Fibroblast of villous mesenchyme (primary cell): ENCODE measurements at places on chromosomes 16 and 17. TPM values are rescaled to one million over a fixed set of nuclear protein-coding genes. Genes with fewer than 3 reads are reported as not detected.

GRCh38 chr16:83701494-83701893 is 106.3 kb upstream of the HSBP1 start:
- DNase-seq, result peak; percentile 59

- peak; percentile 76 for DNase-seq
These were observed 612 bp downstream of the CISD3 start for GRCh38 chr17:38730526-38731379.

- DNase-seq, result no peak
These were observed 16.4 kb downstream of the RAD51D start for GRCh38 chr17:35103271-35103670.

The RNF167 gene
- total RNA-seq, result 26.4 and 34.5 TPM in 2 replicates

The RAMP2 gene
- total RNA-seq, result not detected in 2 replicates

DNA sequence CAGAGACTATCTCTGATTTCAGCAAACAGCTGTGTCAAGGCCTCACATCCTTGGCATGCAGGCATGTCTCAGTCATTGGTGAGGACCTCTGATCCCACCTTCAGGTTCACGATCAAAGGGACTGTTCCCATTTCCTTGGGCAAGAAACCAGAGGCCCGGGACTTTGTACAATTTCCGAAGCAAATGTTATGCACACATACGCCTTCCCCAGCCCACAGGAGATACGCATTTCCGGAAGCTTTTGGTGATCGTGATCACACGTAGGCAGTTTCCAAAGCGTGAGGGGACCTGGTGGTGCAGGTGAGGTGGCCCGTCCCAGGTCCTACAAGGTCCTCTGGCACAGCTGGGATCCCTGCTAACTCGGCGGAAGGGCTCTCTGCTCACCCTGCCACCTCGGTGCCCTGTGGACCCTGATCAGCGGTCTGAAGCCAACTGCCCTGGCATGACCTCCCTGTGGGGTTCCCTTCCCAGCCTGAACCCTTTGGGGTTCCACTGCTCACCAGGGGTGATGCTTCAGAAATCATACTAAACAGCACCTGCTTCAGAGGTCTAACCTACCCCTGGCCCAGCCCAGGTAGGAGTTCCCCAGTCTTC is 28.8 kb upstream of the KLHDC4 start:
- no peak for DNase-seq

The TBC1D3E gene
- 0.32 TPM in 1 of 2 replicates, not detected in the other for total RNA-seq

DNA sequence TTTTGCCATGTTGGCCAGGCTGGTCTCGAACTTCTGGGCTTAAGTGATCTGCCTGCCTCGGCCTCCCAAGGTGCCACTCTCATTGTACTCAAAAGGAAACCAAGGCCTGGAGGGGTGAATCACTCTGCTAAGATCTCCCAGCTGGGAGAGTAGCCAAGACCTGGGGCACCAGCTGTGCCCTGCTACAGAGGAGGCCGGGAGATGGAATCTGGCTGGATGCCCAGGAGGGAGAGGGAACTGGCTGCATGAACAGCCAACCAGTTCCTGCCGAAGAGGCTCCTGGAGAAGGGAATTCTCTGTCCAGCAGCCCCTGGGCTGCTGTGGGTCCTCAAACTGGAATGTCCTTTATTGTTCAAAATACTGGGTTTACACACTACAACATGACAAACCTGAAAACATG is 238.7 kb upstream of the CIBAR2 start:
- DNase-seq, result peak; percentile 98

GRCh38 chr17:82272495-82273326 is 789 bp downstream of the CSNK1D start:
- DNase-seq, result peak; percentile 19

The CA7 gene
- not detected in 2 replicates for total RNA-seq

GRCh38 chr16:87303431-87303930 is 13.7 kb downstream of the C16orf95 start:
- DNase-seq, result no peak

The EVI2B gene
- under 0.01 TPM in 2 replicates for total RNA-seq

- no peak for DNase-seq
These were observed 205.6 kb downstream of the RPTOR start for GRCh38 chr17:80750263-80750662.

The PRR15L gene
- total RNA-seq, result not detected in 2 replicates
